Mesendoderm (in vitro differentiated cells): ENCODE measurements at places on chromosomes 12 and 14.

DNA sequence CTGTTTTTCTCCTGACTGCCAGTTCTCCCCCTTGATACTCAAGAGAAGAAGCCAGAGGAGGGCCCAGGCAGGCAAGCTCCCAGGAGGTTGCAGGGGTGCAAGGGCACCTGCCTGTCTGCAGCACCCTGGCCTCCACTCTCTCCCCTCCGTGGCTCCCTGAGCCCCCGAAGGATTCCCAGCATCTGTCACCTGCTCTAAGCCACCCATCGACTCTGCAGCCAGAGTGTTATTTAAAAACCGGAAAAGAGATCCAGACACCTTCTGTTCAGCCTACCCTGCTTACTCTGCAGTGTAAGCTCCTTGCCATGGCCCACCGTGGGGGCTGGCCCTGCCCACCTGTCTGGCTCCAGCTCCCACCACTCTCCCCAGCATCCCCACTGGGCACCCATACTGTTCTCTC, 121.4 kb downstream of the KSR2 start:
- DNase-seq = no peak

GRCh38 chr12:45613296-45613695, 116.2 kb upstream of the ARID2 start:
- DNase-seq = no peak

GRCh38 chr12:127411166-127411915, 855.6 kb upstream of the TMEM132C start:
- DNase-seq = no peak

GRCh38 chr14:47427629-47428028, 247.8 kb downstream of the MDGA2 start:
- no peak for DNase-seq

- DNase-seq = no peak
These were observed 42.9 kb upstream of the TSPAN8 start for GRCh38 chr12:71200706-71201105.

DNA sequence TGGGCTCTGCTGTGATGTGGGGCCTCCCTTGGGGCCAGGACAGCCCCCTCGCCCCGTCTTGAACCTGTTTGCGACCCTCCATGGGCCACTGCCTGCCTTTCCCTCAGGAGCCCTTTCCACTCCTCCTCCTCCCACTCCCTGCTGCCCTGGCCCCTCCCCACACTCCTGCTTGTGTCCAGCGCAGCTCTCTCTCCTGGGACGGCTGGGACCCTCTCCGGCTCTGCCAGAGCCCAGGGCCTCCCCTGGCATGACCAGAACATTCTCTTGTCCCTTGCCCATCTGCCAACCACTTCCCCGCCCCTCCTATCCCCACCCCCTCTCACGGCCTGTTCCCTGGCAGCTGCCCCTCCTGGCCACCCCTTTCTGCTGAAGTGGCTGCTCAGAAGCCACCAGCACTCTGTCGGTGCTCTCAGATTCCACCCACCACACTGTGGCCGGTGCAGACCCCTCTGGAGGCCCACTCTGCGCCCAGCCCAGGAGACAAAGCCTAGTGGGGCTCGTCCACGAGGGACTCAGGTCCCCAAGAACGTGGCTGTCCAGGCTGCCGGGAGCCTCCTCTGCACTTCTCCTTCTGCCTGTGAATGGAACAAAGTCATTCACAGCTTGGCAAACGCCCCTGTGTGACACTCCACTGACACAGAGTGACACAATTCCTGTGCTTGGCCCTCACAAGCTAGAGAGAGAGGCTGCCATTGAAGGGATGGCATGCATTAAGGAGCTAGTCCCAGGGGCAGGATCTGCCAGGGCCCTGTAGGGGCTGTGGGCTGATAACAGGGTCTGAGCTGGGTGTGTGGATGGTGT, 1.4 kb downstream of the ASPG start:
- no peak for DNase-seq

DNA sequence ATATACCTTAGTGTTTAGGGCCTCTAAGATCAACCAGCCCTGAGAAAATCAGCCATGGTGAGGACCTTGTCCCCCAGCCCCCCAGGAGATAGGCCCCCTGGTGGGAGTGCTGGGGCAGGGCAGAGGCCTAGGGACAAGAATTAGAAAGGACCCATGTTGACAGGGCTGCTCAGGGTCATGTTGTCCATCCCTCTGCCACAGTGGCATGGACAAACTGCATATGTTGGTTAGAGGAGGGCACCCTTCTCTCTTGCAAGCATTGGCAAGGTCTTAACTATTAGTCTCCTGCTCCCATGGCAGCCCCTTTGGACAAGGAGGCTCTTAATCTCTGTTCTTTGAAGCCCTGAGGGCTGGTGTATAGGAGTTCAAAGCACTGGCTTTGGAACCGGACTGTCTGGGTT, 755 bp upstream of the PTPN6 start:
- no peak for DNase-seq

DNA sequence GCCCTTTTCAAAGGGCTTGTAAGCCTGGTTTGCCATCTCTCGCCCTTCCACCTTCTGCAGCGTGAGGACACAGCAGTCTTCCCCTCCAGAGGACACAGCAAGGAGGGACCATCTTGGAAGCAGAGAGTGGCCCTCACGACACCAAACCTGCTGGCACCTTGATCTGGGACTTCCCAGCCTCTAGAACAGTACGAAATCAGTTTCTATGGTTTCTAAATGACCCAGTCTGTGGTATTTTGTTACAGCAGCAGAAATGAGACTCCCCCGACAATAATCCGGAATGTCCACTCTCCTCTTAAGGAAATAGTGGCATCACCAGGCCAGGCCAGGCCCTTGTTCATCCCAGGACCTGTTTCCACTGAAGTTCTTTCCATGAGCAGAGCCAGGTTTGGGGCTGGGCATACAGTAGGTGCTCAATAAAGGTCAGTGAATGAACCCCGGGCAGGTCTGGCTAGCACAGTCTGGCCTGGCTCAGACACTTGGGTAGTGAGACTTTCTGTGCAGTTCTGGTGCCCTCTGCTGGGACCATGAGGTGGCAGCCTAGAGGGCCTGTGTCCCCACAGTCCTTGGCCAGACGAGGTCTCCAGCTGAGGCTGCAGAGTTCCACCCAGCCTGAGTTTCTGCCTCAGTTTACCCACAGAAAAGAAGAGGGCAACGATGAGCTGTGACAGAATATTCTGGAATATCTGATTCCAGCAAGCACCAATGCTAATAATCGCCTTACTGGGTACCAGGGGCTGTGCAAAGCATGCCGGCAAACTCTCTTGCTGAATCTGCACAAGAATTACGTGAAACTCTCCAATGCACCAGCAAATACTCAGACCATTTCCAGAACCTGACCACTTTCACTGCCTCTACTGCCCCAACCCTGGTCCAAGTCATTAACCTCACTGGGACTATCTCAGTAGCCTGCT, 14.0 kb downstream of the ABCB9 start:
- DNase-seq = peak; percentile 66

DNA sequence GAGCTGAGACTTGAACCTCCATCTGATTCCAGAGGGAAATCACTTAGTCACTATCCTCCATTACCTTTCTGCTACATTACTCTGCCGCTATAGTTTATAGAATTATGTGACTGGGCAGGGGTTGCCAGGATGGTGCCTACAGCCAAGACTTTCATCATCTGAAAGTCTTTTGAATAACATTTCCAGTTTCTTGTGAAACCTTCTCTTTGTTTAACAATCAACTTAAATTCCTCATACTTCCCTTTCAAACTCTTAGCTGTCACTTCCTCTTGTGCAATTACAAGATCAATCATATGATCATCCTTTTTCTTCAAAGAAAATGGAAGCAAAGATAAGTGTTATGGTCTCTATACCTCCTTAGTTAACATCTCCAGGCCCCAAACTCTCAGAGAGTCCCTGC, 25.4 kb upstream of the PELI2 start:
- DNase-seq = no peak

GRCh38 chr14:34220921-34221320, 241.1 kb downstream of the SPTSSA start:
- no peak for DNase-seq

- peak; percentile 46 for DNase-seq
These were observed 25.0 kb downstream of the OTUB2 start for GRCh38 chr14:94051115-94051514.

DNA sequence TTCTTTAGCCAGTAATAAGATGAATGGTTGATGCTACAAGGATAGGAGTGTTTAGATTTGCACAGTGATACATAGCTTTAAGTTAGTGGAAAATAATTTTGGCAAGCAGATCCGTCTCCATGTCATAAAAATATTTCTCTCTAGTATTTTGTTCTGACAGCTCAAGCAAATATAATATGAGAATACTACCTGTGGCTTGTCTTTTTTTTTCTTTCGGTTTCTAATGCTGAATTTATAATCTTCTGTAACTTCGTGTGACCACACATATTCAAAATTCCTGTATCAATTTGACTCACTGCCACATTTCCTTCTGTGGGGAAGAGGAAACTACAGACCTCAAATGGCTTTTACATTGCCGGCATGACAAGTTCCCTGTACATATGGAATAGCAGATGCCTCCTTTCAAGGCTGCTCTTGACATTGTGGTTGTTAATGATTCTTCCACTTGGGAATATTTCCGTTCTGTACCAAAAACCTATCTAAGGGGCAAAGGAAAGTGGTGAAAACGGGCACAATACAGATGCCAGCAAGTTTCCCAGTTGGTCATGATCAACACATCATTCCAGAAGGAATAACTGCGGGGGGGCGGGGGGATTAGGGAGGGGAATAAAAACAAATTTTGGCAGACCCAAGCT, 103.6 kb upstream of the CCDC91 start:
- DNase-seq = no peak

- DNase-seq = peak; percentile 48
These were observed 553 bp downstream of the CNPY2 start for GRCh38 chr12:56315249-56315621.

- DNase-seq = no peak
These were observed 253.1 kb downstream of the NTF3 start for GRCh38 chr12:5684989-5685388.

DNA sequence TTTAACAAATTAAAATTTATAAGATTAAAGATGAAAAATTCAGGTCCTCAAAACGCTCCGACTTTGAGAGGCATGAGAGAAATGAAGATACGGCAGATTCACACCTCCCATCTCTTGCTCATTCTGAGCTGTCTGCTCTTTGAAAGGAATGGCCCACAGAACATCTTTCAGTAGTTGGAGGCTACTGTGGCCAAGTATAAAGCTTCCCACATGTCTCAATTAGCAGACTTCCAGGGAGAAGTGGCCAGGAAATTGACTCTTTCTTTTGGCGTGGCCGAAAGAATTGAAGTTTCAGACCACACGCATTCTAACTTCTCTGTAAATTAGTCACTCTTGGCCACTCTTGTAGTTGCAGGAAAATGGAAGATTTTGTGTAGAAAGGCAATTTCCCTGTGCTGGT, 129.2 kb downstream of the DIP2B start:
- no peak for DNase-seq

DNA sequence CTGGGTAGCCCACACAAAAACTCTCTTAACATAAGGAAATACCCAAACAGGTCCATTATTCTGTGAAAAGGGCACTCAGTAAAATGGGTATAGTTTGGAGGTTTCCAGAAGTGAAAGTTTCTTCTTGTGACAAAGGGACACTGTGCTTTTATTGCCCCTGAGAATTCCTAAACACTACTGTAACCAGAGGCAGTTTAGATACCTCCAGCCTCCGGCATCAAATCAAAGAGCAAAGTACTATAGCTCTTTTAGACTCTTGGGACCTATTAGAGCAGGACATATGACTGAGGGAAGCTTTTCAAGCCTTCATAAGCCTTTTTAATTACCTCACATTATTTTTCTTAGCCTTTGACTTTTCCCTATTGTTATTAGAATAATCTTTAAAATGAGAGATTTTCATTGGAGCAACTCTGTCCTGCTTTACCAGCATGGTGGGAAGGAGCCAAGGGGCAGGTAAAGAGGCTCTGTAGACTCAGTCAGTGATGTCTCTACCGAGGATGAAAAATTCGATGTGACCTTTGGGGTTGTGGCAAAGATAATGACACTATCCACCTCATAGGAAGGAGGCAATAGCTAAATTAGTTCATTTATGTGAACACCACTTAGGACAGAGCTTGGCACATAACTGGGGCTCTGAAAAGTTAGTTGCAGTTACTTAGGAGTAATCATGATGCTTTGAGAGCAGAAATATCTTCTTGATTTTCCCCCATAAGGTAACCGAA, 85.1 kb downstream of the IFNG start:
- DNase-seq = no peak

DNA sequence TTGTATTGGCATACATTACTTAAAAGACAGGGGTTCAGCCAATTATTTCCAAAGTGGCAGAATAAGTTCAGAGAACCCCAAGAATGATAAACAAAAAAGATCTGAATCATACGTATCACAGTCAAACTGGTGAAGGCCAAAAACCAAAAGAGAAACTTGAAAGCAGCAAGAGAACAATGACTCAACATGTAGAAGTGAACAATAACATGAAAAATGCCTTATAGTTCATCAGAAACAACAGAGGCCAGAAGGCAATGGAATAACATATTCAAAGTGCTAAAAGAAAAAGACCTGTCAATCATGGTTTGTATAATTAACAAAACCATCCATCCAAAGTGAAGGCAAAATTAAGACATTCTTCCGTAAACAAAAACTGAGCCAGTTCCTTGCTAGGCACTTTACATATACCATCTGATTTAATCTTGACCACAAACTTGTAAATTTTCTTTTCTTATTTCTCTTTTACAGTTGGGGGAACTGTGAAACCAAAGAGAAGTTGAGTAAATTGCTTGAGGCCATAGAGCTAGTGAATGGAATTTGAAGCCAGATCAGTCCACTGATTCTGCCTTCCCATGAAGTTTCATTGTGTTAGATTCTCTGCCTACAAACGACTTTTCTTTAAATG, 232.1 kb upstream of the SEL1L start:
- peak; percentile 5 for DNase-seq

DNA sequence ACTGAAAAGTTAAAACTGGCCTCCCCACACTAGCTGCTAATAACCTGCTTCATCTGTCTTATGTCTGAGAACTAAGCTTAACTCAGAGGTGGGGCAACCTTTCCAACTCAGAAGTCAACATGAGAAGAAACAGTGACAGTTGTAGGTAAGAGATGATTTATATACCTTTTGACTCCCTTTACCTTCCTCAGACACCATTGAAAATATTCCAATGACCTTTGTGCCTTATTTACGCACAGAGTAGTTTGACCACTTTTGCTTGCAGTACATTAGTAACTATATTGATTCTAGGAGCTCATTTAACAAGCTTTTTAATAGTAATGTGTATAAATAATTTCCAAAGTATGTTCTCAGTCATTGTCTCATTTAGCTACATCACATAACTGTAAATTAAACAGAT, 77.6 kb downstream of the ALX1 start:
- DNase-seq = no peak

GRCh38 chr14:88611878-88612277, 49.0 kb downstream of the ZC3H14 start:
- DNase-seq = no peak

- peak; percentile 34 for DNase-seq
These were observed 12.3 kb downstream of the HMGA2 start for GRCh38 chr12:65836419-65837197.
